NCI-H446 treated with DMSO at 0.1 percent for 48 hours (cell line): ENCODE measurements at places on chromosomes 4 and X.

DNA sequence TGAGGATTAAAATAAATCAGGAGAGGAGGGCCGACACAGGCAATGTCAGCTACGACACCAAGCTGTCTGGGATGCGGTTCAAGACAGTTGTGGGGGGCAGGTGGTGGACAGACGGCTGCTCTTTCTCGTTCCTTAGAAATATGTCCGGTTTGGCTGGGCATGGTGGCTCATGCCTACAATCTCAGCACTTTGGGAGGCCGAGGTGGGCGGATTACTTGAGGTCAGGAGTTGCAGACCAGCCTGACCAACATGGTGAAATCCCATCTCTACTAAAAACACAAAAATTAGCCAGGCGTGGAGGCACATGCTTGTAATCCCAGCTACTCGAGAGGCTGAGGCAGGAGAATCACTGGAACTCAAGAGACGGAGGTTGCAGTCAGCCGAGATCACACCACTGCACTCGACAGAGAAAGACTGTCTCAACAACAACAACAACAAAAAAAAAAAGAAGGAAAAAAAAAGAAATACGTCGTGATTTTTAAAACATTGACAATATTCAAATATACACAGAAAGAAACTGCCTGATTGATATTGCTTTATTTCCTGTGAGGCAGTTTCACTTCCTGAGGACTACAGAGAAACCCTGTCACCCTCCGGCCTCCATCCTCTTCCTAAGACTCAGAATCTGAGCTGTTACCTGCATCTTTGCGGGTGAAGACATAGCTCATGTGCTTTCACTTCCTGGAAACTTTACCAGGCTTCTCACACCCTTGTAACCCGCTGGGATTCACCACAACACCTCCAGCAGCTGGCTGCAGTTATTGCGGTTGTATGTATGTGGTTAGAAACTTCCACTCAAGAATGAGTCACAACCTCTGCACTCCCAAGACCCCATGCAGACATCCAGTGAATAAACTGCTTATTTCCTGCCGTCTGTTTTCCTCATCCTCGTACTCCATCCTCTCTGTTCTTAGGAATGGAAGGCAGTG is 63.8 kb upstream of the STS start:
- DNase-seq = no peak

GRCh38 chr4:85762529-85762871 is 287.6 kb downstream of the ARHGAP24 start:
- DNase-seq = no peak

DNA sequence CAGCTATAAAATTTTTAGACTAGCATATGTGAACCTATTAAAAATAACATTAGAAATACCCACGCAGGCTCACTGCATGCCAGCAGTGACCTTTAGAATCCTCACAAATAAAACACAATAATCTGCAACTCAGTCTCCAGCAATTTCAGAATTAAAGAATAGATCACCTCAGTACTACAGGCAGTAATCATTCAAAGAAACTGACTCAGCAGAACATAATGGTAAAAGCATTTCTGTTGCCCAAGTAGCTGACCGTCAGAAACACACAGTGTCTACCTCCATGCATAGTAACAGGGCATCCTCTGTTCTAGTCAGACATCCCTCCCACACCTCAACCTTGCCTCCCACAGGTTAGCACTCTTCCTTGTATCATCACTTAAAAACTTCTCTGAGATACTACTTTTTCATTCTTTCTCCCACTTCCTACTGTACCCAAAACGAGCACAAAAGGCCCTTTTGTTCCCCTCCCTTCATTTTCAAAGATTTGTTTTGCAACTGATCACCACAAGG is 65.7 kb upstream of the BEND2 start:
- no peak for DNase-seq

DNA sequence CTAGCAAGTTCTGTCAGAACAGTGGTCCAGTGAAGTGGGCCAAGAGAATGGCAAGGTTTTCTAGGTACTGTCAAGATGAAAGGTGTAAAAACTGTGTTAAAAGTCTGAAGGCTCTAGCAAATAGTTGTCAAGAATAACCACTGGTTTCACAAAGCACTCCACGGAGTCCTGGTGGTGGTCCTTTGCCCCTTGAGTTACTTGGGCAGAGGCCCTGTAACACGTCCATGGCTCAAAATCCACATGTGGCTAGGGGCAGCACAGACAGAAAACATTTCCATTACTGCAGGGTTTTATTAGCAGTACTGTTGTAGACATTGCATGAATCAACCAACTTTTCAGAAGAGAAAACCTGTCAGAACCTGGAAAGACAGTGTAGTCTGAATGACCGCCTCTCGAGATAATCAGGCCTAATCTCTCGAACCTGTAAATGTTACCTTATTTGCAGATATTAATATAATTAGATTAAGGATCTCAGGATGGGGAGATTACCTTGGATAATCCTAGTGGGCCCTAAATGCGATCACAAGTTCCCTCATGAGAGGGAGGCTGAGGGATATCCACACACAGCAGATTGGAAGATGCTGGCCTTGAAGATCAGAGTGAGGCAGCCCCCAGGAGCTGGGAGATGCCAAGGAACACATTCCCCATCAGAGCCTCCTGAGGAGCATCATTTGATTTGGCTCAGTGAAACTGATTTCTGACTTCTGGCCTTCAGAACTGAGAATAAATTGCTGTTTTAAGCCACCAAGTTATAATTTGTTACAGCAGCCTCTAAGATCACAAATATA is 34.7 kb downstream of the ERVMER34-1 start:
- no peak for DNase-seq

DNA sequence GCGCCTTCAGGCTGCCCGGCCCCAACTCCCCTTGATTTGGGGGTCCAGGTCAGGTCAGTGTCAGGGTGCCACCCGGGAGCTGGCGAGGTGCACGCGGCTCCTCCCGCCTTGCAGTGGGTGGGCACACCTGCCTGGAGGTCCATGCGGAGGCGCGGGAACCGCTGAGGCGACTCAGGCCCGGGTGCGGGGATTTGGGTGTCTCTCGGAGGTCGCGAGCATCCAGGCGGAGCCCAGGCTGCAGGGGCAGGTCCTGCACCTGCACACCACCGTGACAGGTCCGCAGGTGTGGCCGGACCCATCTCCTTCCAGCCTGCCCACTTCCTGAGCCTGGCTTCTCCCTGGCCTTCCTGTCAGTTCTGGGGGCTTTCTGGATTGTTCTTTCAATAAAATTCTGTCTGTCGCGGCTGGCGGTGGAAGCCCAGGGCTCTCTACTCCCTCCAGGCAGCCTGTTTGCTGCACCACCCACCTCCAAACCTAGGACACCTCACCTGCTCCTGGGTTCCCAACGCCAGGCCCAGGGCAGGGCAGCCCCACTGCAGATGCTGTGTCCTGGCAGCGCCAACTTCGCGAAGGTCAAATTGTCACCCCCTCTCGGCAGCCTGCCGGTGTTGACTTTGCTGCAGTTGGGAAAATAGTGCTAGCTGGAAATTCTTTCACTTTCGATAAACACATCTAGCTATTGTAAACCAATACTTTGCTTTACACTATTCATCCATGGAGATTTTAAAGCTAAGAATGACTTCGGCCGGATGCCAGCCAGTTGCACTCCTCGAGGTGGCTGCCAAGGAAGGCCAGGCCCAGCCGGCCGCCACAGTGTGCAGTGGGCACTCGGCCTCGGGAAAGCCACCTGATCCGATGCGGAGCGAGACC is 35.9 kb downstream of the FGFRL1 start:
- DNase-seq = no peak

DNA sequence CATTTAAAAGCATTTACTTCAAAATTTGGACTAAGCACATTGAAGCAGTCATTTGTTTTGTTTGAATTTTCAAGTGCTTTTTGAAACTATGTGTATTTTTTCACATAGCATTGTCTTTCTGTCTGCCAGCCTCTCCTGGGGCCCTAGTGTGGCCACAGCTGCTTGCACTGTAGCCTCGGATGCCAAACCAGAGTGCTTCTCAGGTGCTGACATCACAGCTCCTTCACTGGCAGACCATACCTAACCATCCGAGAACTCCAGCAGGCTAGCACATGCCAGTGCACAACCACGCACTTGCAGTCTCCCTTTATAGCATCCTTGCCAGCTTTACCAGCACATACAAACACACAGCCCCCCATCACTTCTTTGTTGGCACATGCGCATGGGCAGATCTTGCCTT is 1019.7 kb downstream of the STPG2 start:
- no peak for DNase-seq

DNA sequence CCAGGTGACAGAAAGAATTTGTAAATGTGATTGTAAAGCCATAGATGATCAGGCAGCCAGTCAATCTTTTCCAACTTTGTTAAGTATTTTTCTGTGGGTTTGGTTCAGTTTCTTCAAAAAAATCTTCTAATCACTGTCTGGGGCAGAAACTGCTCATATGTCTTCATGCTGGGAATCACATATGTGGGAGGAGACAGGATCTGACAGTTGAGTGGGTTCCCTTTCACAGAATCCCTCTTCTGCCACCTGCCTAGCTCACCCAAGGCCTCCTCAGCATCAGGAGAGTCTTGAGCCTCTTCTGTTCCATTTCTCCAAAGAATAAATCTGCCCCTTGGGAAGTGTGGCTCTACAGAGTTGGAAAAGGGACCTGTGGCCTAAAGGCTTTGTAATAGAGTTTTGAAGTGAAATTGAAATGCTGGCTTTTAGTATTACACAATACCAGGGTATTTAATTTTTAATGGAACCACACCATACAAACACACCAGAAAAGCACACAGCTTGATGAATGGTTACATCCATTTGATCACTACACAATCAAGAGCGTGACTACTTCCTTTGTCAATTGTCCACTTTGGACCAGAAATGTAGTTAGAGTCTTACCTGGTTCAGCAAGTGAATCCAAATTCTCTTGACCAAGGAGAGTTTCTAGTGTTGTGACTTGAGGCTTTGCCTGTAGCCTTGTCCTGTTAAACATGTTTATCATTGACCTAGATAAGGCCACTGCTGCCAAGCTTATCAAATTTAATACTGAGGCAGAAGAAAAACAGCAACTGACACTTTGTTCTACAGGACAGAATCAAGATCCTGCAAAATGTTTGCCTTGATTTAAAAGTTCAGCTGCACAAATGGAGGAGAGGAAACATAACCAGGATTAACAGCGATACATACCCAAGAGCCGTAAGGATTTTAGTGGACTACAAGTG is 20.4 kb downstream of the MSMO1 start:
- DNase-seq = no peak

DNA sequence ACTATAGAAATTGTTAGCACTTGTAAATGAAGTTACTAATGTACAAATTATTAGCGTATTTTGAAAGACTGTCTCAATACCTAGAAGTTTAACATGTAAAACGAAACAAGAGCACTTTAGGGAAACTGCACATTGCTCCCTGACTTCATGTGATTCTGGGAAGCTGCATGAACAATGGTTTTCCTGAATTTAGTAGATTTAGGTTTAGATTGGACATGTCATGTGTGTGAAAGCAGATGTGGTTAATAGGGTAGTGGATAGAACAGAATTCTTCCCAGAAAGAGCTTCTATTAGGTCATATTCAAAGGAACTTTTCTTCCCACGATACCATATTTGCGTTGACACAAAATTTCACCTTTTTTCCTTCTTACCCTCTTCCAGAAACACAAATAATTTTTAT is 14.9 kb upstream of the CXCL8 start:
- no peak for DNase-seq

DNA sequence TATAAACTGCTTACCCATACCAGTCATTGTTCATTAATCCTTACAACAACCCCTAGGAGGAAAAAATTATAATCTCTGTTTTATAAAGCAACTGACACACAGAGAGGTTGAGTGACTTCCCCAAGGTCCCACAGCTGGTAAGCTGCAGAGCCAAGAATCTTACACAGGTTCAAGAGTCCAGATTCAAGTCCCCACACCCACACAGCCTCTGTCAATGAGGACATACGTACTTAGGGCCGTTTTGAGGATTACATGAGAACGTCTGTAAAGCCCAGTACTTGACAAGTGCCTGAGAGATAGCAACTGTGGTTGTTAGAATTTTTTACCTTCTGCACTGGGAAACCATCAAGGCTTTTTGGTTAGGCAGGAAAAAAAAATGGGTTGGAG is 556 bp upstream of the SLC25A43 start:
- DNase-seq = no peak

DNA sequence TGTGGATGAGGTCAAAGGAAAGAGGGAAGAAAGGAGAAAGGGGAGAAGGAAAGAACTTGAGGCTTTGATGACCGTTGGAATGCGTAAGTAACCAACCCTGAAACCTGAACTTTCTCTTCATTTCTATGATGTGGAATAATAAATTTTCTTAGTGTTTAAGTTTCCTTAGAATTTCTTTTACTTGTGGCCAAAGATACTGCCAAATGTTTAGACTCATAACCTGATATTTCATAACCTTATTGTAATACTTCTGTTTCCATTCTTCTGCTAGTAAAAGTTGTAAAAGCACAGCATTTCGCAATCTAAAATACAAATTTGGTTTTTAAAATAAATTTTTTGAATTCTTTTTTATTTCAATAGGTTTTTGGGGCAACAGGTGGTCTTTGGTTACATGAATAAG is 258.5 kb upstream of the GIMD1 start:
- no peak for DNase-seq

DNA sequence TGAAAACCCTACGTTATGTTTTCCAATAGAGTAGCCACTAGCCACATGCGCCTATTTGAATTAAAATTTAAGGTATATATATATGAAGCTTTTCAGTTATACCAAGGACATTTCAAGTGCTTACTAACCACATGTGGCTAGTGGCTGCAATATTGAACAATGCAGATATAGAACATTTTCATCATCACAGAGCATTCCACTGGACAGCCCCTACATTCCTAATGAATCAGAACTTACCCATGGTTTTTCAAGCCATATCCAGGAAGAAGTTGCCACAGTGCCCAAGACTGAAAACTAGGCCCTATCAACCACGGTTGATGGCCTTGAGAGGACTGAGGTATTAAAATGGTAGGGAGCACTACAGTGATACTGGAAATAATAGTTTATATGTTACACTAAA is 29.7 kb downstream of the NEK1 start:
- no peak for DNase-seq

GRCh38 chr4:98620087-98620784 is 38.2 kb downstream of the TSPAN5 start:
- DNase-seq = no peak

- no peak for DNase-seq
Measured at GRCh38 chr4:53695540-53696463, 104.5 kb upstream of the LNX1 start.

DNA sequence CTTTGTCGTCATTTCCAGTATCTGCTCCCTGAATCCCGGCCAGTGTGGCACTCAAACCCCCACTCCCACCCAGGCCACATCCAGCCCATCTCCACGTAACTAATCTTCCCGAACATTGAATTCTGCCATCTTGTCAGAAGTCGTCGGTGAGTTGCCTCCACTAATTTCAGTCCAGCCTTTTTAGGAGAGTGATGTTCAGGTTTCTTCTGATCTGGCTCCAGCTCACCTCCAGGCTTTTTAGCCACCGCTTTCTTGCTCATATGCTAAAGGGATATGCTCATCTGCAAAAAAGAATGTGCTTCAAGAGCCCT is 1.3 kb downstream of the TMEM165 start:
- DNase-seq = no peak

DNA sequence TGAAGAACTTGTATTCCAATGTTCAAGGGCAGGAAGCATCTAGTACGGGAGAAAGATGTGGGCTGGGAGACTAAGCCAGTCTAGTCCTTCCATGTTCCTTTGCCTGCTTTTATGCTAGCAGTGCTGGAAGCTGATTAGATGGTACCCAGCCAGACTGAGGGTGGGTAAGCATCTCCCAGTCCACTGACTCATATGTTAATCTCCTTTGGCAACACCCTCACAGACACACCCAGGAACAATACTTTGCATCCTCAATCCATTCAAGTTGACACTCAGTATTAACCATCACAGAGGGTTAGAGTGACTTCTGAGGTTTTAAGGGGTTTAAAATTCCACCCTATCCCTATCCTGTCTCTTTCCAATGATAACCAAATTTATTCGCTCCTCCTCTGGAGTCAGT is 6.5 kb downstream of the HMGN5 start:
- no peak for DNase-seq
